Stimulated activated CD8-positive, alpha-beta memory T cell treated with anti-CD3 and anti-CD28 coated beads, Interleukin-7, amount 100 ng/mL, for 4 hours (primary cell): ENCODE measurements at places on chromosomes 7 and 10.

GRCh38 chr7:141158561-141158960 is 84.7 kb downstream of the TMEM178B start:
- no peak for DNase-seq

- no peak for DNase-seq
Observed at GRCh38 chr7:12570168-12570533, 369 bp upstream of the SCIN start.

- DNase-seq: no peak
Observed at GRCh38 chr10:69062901-69063300, 25.0 kb upstream of the SRGN start.

- DNase-seq: no peak
Observed at GRCh38 chr10:112247791-112248190, 35.4 kb upstream of the TECTB start.

DNA sequence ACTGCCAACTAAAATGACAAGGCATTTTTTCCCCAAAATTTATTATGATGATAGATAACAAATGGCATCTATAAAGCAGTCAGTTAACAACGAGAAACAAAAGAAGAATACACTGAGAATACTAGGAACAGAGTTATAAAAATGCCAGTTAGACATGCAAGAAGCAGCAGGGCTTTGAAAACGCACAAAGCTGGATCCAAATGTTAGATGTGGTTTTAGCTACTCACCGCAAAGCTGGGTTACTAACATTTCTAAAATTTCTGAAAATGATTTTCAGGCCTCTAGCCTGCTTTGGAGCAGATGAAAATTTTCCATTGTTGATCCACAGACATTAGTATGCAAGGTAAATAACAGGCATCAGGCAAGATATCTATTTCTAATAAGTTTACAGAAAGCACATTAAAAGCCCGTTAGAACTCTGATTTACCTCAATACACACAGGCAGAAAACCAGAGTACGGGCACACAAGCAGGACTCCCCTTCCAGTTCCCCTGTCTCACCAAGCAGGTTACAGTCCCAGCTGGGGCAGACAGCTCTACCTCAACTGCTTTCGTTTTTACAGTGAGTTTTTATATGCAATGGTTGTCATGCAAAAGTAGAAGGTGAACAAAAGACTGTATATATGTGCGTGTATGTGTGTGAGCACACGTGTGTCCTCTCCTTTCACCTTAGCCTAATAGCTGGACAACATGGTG is 37.9 kb downstream of the GLI3 start:
- no peak for DNase-seq

DNA sequence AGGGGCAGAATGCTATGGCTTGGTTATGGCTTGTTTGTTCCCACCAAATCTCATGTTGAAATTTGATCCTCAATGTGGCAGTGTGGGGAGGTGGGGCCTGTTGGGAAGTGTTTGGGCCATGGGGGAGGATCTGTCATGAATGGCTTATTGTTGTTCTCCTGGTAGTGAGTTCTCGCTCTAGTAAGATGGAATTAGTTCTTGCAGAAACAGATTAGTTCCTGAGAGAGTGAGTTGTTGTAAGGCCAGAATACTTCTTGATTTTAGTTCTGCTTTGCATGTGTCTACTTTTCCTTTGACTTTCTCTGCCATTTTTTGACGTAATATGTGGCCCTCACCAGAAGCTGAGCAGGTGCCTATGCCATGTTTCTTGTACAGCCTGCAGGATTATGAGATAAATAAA is 188.2 kb downstream of the KIF20B start:
- no peak for DNase-seq

- DNase-seq: no peak
Observed at GRCh38 chr7:105325216-105325904, 63.4 kb downstream of the SRPK2 start.

DNA sequence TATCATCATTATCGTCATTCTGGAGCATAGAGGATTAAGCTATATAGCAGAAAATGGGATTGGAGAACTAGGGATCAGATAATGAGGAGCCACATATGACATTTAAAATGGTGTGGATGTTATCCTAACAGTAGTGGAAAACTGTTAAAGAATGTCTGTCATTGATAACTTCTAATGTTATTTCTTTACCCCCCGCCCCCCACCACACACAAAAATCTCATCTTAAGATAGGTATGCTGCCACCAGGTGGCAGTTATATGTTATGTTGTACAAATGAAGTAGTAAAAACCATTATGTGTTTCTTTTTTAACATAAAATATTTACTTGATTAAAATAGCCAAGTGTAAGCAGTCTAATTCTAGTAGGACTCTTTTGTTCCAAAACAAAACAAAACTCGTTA is 13.0 kb downstream of the AKAP9 start:
- DNase-seq: no peak

DNA sequence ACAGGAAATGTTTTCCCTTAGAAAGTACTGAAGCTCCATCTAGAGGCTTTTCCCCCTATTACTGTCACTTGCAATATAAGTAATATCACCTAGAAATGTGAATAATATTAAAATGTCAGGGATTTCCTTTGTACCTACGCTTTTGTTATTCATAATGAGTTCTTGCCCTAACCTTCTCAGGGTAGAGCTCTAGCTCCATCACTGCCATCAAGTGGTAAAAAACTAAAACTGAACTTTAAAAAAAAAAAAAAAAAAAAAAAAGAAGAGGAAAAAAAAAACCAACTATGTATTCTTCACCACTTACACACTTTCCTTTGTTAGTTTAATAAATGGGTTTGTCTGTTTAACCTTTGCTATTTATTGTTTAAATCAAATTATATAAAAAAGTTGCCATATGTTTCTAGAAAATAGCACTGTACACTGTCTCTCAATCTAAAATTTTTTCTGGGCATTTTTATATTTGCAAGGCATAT is 49.9 kb downstream of the DNAJC1 start:
- no peak for DNase-seq

- DNase-seq: no peak
Observed at GRCh38 chr10:125844751-125845221, 21.4 kb downstream of the BCCIP start.

- no peak for DNase-seq
Observed at GRCh38 chr7:82044497-82045080, 274.7 kb upstream of the HGF start.

GRCh38 chr7:34060196-34060947 is 155.0 kb downstream of the BMPER start:
- no peak for DNase-seq

- DNase-seq: no peak
Observed at GRCh38 chr10:110870823-110871297, 868 bp upstream of the PDCD4 start.

DNA sequence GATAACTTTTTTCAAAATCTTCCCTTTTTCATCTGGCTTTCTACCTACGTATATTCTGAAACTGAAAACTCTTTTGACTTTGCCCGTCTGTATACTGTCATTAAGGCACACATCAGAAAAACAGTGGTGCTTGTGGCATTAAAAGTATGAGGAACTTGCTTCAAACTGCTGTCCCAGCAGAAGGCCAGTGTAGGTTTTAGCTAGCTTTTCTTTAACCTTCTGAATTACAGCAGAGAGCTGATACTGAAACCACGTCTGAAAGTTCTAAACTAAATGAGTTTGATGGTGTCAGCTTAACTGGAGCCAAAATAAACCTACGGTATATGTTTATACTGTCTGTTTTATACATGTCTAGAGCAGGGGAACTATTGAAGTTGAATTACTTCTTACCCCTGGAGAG is 283.4 kb downstream of the TFEC start:
- DNase-seq: no peak

- no peak for DNase-seq
Observed at GRCh38 chr10:14225379-14225778, 105.3 kb downstream of the FRMD4A start.

- DNase-seq: no peak
Observed at GRCh38 chr10:28810057-28810870, 132.9 kb downstream of the BAMBI start.

GRCh38 chr7:32150589-32150988 is 80.4 kb upstream of the PDE1C start:
- no peak for DNase-seq

GRCh38 chr10:99233689-99234037 is 2.0 kb downstream of the HPSE2 start:
- no peak for DNase-seq

DNA sequence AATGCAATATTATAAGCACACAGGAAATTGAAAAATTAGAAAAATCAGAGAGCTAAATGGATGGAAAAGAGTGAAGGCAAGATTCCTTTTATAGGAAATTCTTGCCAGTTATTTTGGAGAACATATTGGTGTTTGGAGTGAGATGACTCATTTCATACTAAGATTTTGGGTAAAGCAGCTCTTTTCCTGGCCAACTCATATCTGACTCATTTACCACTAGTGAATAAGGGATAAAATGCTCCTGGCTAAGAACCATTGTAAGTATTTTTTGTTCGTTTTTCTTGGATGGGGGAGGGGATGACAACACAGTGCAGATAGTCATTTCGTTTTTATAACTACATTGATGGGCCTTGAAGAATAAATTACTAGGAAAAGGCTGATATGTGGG is 139.3 kb downstream of the TWIST1 start:
- DNase-seq: no peak

DNA sequence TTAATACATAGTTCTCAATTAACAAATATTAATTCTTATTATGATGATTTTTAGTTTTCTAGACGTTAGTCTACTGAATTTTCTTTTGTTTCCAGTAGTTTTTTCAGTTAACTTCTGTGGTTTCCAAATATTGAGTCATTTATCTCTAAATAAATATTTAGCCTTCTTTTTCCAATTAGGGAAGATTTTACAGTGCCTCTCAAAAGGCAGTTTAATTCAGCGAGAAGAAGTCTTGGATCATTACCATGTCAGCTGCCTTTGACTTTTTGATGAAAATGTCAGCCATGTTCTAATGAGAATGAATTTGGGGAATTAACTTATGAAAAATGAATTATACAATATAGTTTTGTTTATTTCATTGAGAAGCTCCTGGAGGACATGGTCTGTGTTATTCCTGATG is 90.0 kb downstream of the CDK14 start:
- DNase-seq: no peak

DNA sequence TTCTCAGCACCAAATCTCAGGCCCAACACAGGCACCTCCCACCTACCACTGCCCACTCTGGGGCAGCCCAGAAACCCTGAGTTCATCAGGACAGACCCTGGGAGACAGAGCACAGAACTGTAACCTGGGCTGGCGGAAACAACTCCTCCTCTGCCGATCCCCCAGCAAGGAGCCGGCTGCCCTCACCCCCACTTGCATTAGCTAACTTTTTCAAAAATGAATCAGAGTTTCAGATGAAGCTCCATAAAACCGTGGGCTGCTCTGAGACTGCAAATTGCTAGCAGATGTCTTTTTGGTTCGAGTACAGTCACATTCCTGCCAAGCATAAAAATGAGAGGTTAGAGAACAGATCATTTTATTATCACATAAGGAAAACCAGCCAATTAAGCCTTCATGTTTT is 93.4 kb upstream of the PARD3 start:
- no peak for DNase-seq

DNA sequence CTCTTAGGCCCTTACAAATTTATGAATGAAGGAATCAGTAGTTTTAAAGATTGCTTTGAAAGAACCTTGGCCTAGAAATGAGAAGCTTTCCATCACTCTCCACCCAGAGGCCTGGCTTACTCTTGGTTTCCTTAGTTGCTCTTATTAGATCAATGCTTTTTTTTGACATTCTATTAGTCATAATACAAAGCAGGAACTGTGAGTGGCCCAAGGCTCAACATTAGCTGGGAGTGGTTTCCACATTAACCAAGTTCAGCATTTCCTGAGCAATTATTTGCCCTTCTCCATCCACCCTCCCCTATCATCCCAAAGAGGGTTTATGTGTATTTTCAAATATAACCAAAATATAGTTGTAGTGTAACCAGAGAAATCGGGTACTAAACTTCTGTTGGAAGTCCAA is 103.4 kb upstream of the FAM204A start:
- DNase-seq: no peak

DNA sequence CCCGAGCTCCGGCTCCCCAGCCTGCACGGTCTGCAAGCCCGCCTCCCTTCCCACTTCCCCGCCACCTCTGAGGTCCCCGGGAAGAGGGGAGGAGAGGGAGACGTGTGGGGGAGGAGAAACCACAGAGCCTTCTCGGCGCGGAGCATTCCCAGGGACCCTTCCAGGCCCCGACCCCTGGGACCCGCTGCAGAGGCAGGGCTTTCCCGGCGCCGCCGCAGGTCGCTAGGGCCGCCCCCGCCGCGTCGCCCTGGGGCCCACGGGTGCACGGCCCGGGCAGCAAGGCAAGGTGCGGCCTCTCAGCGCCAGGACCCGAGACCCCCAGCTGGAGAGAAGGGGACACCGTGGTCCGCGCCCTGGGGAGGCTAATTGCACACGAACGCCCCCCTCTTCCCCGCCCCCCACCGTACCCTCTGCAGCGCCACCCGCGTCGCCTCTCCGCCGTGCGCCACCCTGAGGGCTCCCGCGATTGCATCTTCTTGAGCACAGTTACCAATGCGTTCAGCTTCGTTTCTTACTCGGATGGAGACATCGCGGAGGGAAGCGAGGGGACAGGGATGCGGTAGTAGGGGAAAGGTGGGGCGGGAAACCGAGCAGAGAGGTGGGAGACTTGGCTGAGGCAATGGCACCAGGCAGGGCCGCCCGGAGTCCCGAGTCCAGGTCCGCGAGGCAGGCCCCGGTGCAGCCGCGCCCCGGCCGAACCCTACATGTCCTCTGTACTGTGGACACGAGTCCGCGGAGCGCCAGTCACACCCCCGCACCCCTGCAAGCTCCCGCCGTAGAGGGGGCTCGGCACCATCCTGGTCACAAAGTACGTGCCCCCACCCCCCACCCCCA is 28.9 kb downstream of the SKIDA1 start:
- DNase-seq: no peak

- no peak for DNase-seq
Observed at GRCh38 chr10:56722912-56723311, 361.9 kb upstream of the ZWINT start.

- no peak for DNase-seq
Observed at GRCh38 chr7:29996321-29996720, 6.7 kb upstream of the SCRN1 start.

DNA sequence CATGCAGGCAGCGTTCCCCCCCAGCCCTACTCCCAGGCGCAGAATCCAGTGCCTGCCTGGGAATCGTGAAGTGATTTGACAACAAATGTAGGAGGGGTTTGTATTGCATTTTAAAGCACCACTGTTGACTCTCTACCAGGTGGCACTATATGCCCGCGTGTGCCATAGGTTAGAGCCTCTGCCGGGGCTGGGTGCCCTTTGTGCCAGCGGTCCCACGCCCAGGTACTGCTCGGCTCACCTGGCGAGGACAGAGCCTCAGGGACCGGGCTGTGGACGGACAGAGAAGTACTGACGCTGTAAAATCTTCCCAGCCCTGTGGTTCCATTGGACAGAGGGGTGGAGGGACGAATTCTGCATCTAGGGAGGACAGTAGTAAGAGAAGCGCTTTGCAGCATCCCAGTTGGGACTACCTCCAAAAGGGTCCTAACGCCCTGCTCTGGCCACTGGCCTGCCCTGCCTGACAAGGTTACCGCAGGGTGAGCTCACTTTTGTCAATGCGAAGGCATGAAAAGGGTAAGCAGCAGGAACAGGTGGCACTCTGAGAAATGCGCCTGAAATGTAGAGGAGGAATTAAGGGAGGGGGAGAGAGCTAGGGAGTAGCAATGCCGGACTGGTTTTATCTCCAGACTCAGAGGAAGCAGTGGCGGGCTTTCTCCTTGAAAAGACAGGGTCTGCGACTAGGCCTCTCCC is 788 bp upstream of the CACNA2D1 start:
- DNase-seq: no peak
